ENCODE measurements at places on chromosomes 1 and 21.

DNA sequence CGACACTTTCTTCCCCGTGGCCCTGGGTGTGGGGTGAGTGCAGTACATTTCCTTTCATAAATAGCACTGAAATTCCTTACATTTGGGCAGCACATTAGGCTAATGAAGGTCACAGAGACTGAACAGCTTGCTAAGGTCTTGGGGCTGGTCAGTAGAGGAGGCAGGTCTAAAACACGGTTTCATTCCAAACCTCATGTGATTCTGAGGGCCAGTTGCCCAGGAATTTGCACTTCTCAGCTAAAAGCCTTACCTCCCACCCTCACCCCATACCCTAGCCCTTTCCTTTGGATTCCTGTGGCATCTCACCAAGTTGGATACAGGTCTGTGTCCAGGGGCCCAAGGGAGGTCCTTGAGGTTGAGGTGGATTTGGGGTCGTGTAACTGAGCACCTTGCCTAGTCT lies 147.8 kb upstream of the CD34 start:
- DNase-seq: no peak

DNA sequence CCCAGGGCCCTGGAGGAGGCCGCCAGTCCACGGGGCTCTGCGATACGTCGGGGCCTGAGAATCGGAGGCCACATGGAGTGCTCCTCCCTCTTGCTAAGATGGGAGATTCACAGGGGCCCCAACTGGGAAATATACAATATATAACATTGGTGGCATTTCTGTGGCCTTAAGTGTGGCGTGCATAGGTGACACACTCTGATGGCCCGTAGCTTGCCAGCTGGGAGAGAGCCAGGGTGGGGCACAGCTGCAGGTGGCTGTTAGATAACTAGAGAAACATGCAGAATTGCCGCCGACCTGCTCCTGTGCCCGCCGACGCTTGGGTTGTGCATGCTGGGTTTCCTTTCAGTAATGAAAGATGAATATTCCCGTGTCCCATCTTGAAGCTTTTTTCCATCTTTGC lies 30.1 kb downstream of the UMODL1 start:
- DNase-seq: no peak

DNA sequence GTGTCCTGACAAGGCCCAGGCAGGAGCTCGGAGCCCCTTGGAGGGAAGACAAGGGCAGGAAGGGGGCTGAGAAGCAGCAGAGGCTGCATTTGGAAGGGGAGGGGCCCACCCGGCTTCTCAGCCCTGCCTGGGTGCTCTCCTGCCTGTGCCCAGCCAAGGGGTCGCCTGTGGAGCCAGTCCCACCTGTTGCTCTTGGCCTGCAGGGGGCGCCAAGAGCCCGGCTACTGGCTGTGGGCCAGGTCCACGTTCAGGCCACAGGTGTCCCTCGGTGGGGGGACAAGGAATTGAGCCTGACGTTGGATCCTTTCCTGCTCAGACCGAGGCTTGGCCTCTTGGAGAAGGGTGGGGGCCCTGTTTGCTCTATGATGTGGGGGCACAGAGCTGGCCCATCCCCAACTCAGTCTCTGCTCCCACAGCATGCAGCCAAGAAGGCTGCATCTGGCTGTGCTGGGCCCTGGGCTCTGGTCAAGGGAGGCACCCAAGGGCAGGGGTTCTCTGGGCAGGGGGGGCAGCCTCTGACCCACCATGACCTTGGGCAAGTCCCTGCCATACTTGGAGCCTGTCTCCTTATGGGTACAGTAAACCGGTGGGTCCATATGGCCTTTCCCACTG lies 10.9 kb downstream of the WNT4 start:
- DNase-seq: peak; percentile 40

- peak; percentile 35 for DNase-seq
Measured at GRCh38 chr1:241998412-241998921, 431 bp downstream of the MAP1LC3C start.

- DNase-seq: no peak
Measured at GRCh38 chr1:162133566-162133965, 64.1 kb downstream of the NOS1AP start.
